ENCODE measurements at places on chromosomes 13 and 19.
A peak's percentile ranks its signal among the peaks of the same experiment; 100 is the strongest.

- DNase-seq, result no peak
These were observed 38.5 kb upstream of the FGF14 start for GRCh38 chr13:102440259-102440936.

DNA sequence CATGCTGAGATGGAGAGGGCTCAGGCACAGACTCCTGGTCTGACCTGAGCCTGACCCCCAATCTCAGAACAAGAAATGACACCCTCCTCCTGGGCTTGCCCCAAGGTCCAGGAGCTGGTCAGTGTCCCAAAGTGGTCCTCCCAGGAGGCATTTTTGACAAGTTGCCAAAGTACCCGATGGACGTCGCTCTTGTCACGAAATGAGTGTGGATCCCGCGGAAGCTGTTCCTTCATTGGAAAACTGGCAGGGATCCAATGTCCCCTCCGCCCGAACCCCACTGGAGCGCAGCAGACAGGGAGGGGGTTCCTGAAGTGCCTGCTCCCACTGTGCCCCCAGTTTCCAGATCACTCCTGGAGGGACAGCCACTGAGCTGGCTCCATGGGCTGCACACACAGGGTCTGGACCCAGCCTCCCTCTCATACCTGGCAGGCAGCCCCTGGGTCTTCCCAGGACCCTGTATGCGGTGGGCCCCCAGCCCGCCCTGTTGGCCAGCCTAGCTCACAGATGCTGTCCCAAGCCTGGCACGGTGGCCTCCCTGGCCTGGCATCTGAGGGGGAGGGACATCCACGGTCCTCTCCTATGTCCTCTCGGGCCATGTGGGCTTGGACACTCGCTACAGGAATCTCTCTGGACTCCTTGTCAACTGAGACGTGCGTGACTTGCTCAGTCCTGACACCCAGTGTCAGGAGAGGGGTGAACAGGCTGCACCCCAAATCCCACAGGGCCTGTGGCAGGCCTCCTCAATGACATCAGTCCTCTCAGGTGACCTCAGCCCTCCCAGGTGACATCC is 12.8 kb upstream of the ZNF14 start:
- DNase-seq, result peak; percentile 18

DNA sequence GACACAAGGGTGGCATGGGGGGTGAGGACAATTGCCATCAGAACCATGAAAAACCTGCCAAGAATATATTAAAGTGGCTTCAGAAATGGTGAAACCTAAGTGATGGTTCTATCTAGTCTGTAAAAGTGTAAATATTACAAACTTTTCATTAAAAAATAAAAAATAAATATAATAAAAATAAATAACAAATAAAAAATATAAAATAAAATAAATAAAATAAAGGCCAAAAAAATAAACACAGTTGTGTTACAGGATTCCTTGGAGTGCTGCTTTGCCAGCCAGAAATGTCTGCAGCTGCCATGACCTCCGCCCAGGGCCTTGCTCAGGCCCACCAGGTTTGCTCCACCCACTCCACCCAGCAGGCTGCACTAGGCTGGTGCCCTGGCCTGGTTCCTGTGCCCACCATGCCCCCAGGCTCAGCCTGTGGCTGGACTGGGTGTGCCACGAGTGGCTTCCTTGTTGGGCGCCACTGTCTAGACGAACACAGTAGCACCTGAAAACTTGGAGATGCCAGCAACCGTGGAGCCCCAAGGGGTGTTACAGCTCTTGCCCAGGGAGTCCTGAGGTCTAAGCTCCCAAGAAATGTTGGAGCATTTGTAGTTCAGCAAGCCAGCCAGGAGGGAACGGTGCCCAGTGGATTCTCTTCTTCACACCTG is 20.9 kb downstream of the CCDC70 start:
- DNase-seq, result no peak

DNA sequence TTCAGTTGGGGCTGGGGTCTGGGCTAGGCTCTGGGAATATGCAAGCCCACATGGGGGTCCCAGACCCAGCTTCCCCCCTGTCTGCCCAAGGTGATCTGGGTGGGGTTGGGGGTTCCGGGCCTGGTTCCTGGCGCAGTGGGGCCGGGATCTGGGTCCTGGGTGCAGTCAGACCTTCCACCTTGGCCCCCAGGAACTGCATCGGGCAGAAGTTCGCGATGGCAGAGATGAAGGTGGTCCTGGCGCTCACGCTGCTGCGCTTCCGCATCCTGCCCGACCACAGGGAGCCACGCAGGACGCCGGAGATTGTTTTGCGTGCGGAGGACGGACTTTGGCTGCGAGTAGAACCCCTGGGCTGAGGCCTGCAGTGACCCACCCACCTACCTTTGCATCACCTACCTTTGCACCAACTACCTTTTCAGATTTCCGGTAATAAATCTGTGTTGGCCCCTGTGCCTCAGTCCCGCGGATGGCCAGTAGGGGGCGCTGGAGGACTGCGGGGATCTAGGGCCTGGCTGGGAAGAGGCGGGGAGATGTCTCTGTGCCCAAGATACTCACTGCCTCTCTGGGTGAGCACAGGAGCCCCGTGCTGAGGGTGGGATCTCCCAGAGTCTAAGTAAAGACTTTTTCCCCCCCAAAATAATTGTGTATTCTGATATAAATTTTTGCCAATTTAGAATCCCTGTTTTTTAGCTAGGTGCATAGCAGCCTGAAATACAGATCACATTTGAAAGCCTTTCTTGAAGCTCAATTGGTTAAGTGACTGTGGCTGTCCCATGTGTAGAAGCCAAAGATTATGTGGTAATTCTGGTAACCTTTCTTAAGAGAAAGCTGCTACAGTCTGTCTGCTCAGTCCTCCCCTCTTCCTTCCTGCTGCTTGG is 11.5 kb upstream of the CYP4F3 start:
- peak; percentile 75 for DNase-seq
